ENCODE measurements at places on chromosomes 13 and 19.

- no peak for DNase-seq
Measured at GRCh38 chr13:41054212-41054877, 7.0 kb upstream of the WBP4 start.

GRCh38 chr13:77555246-77555645 is 19.7 kb downstream of the SCEL start:
- no peak for DNase-seq

- no peak for DNase-seq
Measured at GRCh38 chr13:44365008-44365407, 8.6 kb upstream of the SERP2 start.

DNA sequence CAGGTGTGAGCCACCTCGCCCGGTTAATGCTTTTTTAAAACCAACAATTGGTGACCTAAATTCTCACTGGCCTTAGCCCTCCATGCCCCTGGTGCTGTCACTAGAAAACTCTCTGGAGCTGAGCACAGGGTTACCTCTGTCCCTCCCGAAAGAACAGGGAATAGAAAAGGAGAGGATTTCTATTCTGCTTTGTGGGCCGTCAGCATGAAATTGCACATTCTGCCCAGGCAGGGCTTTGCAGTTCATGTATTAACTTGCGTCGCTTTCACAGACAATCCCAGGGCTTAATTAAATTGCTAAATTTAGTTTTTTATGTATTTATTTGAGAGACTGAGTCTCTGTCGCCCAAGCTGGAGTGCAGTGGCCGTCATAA is 583 bp upstream of the ZNF480 start:
- no peak for DNase-seq

- DNase-seq: no peak
Measured at GRCh38 chr13:64546371-64546770, 2683.8 kb downstream of the PCDH9 start.

DNA sequence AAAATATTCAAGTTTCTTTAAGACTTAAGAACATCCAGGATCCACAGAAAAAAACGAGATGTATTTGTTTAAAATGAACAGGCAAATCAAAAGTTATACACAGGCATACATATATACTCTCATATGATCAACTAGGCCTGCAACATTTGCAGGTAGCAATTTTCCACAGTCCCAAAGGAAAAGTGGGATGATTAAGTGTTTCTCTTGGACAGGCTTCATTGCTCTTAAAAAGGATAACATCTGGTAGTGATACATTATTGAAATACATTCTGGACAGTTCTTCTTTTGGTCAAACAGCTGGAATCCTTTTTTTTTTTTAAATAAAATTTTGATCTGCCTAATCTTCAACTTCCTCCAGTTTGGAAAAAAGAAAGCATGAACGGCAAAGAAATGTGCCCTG is 114.8 kb upstream of the TDRD3 start:
- DNase-seq: no peak

- DNase-seq: no peak
Measured at GRCh38 chr13:98981369-98982080, 3.7 kb upstream of the DOCK9 start.

DNA sequence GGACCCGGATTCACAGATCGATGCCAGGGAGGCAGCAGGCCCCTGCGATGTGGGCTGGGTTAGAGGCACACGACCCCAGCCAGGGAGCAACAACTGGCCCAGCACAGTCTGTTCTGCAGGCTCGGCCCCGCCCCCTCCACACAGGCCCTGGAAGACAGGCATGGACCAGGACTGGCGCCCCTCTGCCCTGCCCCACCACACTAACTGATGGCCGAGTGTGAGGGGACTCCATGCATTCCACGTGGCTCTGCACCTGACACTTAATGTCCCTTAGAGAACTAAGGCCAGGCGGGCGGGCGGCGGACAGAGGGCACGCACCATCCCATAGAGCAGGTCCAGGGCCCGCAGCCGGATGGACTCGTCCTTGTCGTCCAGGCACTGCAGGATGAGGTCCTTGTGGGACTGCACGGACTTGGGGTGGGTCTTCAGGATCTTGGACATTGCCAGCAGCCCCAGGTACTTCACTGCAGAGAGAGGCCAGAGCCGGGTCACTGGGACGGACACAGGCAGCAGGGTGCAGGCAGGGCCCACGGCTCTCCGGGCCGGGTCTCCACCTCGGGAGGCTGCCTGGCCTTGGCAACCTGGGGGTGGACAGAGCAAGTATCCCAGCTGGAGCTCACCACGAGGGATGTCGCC is 24.8 kb downstream of the IZUMO4 start:
- DNase-seq: no peak

- no peak for DNase-seq
Measured at GRCh38 chr13:66887088-66887487, 343.0 kb downstream of the PCDH9 start.

DNA sequence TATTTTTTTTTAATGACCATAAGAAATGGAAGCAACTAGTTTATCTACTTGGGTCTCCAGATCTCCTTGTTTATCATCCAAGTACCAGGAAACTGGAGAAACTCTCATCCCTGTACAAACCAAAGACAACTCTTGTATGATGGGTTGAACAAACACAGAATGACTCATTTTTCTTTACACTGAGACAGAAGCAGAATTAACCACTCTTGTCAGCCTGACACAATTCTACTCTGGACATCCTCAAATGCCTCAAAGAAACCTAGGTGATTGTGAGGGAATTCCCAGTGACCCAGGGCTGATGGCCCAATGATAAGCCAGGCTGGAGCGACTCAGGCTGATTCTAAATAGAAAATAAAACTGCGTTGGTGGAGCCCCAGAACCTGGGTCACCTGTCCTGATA is 151.5 kb downstream of the ZNF737 start:
- no peak for DNase-seq

DNA sequence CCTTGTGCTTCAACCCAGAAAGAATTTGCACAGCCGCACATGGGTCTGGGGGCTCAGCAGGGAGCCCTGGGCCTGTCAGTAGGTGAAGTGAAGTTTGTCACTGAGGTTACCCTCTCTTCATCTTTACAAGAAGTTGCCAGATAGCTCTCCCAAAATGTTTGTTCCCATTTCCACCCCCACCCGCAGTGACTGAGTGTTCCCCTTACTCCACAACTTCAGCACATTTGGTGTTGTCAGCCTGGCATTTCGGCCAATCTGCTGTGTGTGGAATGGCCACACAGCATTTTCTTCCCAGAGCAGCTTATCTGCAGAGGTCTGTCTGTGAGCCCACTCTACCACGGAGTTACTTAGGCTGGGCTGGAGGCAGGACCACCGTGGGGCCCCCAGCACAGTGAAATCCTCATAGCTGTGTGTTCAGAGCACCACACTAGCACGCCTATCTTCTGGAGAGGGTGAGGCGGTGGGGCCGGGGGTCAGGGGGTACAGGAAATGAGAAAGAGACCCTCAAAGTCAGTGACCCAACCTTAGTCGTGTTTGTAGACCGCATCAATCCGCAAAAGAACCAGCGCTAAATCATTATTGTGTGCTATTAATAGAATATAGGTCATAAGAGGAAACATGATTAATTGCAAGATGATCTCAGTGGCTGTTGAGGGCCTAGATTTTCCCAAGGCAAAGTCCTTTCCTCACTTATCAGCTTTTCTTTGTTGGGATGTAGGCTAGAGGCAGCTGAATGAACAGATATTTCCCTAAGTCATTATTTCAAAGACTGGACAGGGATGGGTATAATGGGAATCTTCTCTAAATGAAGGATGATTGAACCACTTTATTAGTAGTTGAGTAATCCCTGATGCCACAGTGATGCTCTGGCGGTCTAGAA is 116.0 kb downstream of the SIPA1L3 start:
- DNase-seq: no peak

DNA sequence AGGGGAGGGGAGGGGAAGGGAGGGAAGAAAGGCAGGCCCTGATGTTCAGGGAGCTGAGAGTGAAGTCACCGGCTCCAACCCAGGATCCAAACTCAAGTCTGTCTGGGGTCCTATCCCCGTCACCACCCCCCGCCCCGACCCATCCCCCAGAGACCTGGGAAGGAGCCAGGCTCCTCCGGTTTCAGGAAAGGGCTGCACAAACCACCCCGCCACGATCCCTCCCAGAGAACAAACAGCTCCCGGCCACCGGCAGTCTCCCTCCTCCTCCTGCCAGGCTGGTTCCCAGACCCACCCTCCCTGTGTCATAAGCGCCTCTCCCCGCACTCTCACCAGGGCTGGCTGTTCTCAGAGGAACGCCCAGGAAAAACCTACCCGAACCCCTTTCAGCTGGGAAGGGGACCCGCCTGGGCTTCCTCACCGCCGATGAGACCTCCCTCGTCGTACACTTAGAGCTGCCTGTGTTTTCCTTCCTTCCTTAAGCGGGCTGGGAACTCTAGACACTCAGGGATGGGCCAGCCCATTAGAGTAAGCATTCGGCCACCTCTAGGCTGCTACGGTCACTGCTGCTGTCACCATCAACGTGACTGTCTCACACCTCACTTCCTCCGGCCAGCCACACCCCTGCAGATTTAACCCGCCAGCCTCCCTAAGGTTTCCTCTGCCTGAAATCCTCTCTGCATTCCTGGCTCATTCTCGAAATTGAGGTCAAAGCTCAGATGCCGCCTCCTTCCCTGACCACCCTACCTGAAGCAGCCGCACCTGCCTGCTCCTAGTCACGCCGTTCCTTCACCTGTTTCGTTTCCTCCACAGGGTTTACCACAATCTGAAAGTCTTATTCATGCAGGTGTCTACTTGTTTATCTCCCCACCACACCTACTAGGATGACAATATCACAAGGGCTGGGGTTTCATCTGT is 6.3 kb upstream of the RDH13 start:
- DNase-seq: no peak

- no peak for DNase-seq
Measured at GRCh38 chr13:92461831-92462230, 764.8 kb upstream of the GPC6 start.

GRCh38 chr13:66888698-66889097 is 341.4 kb downstream of the PCDH9 start:
- no peak for DNase-seq

GRCh38 chr19:15902254-15902653 is 4.4 kb upstream of the CYP4F2 start:
- DNase-seq: no peak

DNA sequence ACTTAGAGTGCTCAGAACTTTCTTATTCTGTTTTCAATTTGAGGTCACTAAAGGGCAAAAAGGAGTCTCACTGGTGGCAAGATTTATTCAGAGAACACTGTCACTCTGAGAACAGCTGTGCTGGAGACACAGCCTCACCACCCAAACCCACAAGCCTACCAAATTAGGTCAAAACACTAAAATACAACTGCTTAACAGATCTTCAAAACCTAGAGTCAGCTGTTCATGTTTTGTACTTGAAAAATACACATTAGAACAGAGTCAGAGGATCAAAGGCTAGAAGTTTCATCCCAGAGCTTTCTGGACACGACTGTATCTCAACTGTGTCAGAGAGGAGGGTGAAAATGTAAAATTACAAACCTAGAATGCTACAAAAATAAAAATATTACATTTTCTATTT is 89.3 kb downstream of the MIPEP start:
- DNase-seq: no peak

DNA sequence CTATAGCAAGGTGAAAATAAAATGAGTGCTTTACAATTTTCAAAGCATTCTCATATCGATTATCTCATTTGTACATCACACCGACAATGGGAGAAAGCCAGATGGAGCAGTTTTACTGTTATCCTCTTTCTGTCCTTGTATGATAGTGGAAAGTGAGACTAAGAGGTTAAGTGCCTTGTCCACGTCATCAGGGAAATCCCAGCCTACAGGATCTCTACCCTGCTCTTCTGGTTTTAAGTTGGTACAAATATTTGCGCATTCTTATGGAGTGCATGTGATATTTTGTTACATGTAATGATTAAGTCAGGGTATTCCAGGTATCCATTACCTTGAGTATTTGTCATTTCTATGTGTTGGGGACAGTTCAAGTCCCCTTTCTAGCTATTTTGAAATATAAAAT is 12.4 kb upstream of the ENOX1 start:
- DNase-seq: no peak

- DNase-seq: no peak
Measured at GRCh38 chr13:43544011-43544410, 242.8 kb downstream of the ENOX1 start.

DNA sequence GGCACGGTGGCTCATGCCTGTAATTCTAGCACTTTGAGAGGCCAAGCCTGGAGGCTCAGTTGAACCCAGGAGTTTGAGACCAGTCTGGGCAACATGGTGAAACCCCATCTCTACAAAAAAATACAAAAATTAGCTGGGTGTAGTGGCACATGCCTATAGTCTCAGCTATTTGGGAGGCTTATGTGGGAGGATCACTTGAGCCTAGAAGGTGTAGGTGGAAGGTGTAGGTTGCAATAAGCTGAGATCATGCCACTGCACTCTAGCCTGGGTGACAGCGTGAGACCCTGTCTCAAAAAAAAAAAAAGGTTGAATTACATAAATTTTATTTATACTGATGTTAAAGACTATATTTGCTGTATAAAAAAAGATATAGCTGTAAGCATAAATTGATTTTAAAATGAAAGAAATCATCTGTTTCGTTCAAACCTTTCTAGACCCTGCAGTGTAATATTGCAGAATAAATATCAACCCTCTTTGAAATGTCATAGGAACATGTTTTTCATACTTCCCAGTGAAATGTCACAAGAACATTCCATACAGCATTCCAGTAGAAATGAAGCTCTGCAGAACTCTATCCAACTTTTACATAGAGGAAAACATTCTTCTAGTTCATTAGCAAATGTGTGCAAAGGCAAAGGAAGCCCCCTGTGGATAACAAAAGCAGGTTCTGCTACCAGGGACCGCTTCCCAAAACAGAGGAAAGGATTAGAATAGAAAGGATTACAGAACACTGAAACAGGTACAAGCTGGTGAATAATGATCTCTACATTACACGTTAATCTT is 76.0 kb downstream of the CAB39L start:
- no peak for DNase-seq

GRCh38 chr13:46076827-46077226 is 24.3 kb upstream of the ZC3H13 start:
- DNase-seq: no peak

GRCh38 chr13:47673009-47673850 is 327.8 kb downstream of the SUCLA2 start:
- DNase-seq: no peak

DNA sequence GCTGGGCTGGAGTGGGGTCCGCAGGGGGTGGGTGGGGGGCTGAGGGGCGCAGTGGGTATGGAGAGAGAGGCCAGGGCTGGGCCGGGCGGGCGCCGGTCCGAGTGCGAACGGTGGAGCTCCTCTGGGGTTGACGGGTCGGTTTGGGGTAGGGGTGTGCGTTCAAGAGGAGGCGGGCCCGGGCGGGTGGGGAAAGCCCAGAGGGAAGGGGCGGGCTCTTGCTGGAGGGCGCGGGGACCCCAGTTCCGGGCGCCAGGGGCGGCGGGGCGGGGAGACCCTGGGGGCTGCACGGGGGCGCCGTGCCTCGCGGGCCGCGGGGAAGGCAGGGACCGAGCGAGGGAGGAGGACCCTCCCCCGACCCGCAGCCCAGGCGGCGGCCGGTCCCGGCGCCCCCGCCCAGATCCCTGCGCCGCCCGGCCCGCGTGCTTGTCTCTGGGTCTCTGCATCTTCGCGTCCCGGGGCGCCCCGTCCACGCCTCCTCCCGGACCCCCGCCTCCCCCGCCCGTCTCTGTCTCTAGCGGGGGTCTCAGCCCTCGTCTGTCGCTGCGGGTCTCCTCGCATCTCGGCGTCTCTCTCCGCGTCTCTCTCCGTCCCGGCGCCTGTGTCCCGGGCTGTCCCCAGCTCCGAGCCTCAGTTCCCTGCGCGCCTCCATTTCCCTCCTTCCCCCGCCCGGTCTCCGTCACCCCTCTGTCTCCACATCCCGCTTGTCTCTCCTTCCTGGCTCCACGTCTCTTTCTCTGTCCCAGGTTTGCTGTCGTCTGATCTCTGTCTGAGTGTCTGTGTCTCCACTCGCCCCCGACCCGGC is 8.3 kb upstream of the SHISA7 start:
- DNase-seq: no peak
